ENCODE measurements at places on chromosomes 4 and X.

DNA sequence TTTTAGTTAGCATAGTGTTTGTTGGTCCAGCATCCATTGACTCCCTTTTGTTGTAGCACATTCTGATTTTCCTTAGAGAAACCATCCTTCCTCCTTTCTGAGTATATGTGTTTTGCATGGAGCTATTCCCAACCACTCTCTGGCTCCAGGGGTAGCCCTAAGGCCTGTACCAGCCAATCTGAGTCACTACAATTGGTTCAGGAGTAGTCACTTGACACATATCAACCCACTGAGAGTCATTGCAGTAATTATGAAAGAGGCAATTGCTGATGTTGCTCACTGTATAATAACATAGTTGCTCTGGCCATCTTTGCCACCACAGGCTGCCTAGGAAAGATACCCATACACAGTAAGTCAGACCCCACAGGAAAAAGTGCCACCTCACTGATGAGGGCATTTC is 71.2 kb upstream of the GRID2 start:
- no peak for DNase-seq

DNA sequence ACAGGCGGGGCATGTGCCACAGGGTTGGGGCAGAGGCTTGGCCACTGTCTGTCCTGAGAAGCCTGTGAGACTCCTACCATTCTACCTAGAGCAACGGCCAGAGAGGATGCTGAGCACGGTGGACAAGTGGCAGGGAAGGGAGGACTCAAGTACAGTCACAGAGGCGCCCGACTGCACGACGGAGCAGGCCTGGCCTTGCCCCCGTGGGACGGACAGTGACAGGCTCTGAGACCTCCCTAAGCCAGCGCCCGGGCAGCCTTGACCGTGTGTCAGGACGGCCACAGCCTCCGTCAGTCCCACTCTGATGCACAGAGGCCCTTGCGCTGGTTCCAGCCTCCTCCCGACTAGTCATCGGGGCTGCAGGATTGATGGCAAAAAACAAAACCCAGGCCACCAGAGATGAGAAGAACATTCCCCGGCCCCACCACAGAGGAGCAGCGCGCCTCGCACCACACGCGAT is 36.7 kb upstream of the MXD4 start:
- no peak for DNase-seq

DNA sequence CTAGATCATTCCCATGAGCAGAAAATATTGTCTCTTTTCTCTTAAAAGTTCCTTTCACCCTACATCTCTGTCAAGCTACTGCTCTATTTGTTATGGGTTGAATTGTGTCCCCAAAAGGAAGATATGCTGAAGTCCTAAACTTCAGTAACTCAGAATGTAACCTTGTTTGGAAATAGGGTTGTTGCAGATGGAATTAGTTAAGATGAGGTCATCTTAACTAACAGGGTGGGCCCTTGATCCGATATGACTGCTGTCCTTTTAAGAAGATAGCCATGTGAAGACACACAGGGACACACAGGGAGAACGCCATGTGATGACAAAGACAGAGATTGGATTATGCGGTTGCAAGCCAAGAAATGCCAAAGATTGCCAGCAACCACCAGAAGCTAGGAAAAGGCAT is 12.8 kb upstream of the SLC39A8 start:
- no peak for DNase-seq

DNA sequence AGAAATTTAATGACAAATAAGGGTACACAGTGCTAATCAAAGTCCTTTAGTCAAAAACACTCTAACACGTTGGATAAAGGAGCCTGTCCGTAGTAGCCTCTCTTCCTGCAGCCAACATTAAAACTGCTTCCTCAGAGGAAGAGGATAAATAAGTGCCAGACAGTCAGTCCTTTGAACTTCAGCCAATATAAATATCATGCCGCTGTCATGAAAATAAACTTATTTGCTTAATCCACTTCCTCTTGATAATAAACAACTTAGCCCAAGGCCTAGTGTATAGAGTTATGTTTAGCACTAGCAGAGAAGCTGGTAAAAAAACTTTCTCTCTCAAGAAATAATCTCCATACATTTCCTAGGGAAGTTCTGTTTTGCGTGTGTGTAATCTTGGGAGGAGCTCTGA is 196.7 kb downstream of the HS3ST1 start:
- no peak for DNase-seq

GRCh38 chr4:31193521-31193920 is 473.4 kb downstream of the PCDH7 start:
- DNase-seq = no peak

DNA sequence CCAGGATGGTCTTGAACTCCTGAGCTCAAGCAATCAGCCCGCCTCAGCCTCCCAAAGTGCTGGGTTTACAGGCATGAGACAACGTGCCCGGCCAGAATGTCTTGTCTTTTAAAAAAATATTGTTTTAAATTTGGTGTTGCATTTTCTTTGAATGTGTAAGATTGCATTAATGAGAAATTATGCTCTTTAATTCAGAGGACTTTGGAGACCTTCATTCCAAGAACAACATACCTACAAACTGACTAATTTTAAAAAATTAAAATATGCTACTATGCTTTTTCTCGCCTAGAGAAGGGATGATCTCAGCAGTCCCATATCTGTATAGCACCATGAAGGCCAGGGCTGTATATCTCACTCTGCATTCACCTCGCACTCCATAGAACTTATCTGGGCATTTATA is 204.3 kb upstream of the SLC7A11 start:
- DNase-seq = no peak

DNA sequence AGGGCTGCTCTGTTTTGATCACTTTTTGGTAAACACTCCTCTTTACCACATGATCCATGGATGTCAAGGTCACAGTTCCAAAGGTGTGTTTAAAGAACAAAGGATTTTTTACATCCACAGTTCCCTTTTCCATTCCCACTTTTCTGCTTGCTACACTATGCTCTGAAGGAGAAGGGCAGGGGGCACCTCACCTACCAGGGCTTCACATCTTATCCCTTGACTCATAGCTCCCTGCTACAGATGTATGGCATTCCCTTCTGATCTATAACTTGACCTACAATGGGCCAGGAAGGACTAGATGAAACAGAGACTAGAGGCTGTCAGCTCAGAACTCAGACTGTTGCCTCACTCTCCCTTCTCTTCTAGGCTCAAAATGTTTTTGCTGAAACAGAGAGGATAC is 233.1 kb upstream of the RPS6KA3 start:
- no peak for DNase-seq

- DNase-seq = no peak
Observed at GRCh38 chr4:152956650-152957436, 20.7 kb downstream of the FHDC1 start.

GRCh38 chr4:46870411-46870810 is 38.6 kb downstream of the COX7B2 start:
- no peak for DNase-seq

- no peak for DNase-seq
Observed at GRCh38 chr4:147991543-147992283, 259.8 kb downstream of the ARHGAP10 start.

- DNase-seq = no peak
Observed at GRCh38 chr4:74324262-74324661, 16.0 kb downstream of the EPGN start.

- DNase-seq = no peak
Observed at GRCh38 chrX:106707771-106708454, 18.6 kb upstream of the RNF128 start.

- no peak for DNase-seq
Observed at GRCh38 chrX:97397371-97397770, 513.7 kb downstream of the RPA4 start.

GRCh38 chrX:13816643-13817627 is at the start of gene GPM6B:
Gene GPM6B (minus strand): TSS chrX:13817093. CDS start chrX:13816904, 189 bp downstream.
- no peak for DNase-seq

DNA sequence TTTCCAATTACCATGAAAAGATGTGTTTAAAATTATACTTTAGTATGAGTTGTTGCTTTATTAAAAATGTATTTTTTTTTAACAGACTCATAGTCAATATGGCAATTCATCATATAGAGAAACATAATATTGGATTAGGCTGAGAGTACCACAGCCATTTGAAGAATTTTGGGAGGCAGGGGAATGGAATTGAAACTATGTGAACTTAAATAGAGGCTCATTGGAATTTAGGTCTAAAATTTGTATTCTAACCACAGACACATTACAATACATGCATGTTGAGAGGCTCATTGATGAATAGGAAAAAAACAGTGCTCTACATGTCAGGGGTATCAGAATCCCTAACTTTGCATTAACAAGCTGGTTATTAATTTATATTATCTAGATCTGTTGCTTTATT is 269.6 kb downstream of the DKK2 start:
- DNase-seq = no peak

DNA sequence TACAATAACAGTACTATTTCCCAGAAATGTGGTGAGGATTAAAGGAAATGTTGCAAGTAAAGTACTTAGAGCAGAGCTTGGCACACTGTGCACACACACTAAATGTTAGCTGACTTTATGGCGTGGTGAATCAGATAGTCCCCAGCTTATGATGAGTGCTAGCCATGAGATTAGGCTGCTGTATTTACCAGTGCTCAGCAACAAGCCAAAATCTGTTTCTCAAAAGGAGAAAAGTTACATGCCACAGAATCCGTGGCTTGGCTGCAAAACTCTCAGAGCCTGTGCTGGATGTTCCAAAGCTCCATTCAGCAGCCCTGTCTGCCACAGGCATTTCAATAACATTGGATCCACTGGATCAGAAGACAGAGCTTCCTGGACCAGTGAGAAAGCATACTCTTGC is 12.8 kb upstream of the STBD1 start:
- no peak for DNase-seq

DNA sequence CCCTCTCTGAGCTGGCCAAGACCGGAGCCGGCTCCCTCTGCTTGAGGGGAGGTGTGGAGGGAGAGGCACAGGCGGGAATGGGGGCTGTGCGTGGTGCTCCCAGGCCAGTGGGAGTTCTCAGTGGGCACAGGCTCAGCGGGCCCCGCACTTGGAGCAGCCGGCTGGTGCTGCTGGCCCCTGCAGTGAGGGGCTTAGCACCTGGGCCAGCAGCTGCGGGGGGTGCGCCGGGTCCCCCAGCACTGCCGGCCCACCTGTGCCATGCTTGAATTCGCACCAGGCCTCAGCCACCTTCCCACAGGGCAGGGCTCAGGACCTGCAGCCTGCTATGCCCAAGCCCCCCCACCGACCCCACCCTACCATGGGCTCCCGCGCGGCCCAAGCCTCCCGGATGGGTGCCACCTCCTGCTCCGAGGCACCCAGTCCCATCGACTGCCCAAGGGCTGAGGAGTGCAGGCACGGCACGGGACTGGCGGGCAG is 602.5 kb downstream of the KCTD8 start:
- DNase-seq = no peak

- DNase-seq = no peak
Observed at GRCh38 chr4:76726176-76726575, 171.8 kb downstream of the SOWAHB start.

- no peak for DNase-seq
Observed at GRCh38 chrX:42944381-42944998, 166.5 kb upstream of the PPP1R2C start.

DNA sequence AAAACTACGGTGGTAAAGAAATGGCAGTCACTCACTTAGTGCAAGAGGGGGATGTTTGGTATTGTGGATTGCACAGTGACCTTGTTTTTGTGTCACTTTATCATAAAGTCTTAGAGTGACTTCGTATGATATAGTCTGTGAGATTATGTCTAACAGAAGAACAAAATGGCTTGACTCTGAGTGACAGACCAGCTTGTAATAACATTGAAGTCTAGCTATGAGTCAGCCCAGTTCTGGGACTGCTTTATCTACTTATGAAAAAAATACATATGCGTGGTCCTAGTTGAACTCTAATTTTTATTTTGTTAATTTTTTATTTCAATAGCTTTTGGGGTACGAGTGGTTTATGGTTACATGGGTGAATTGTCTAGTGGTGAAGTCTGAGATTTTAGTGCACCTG is 20.0 kb downstream of the DCLK2 start:
- DNase-seq = no peak

GRCh38 chr4:69601065-69601464 is 38.4 kb downstream of the UGT2A2 start:
- no peak for DNase-seq

DNA sequence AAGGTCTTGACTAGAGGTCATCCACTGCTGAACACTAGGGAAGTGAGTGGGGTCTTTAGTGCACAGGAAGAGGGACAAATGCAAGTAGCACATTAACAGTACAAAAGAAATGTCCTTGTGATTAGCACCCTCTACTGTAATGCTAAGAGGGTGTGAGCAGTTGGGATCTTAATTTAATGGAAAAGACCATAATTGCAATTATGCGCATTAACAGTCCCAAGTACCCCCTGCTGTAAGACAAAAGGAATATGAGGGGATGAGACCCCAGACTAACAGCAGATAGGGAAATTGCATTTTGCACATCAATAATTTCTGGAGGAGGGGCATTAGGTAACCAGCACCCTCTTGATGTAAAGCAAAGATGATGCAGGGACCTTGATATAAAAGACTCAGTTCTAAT is 285.0 kb downstream of the CHIC1 start:
- DNase-seq = no peak

- peak; percentile 58 for DNase-seq
Observed at GRCh38 chrX:1537031-1537715, at the start of gene P2RY8. Gene P2RY8 (minus strand): TSS chrX:1537185. CDS start chrX:1466558, 70,627 bp downstream.

GRCh38 chrX:48934581-48935300 is 15.9 kb upstream of the PIM2 start:
- DNase-seq = no peak

DNA sequence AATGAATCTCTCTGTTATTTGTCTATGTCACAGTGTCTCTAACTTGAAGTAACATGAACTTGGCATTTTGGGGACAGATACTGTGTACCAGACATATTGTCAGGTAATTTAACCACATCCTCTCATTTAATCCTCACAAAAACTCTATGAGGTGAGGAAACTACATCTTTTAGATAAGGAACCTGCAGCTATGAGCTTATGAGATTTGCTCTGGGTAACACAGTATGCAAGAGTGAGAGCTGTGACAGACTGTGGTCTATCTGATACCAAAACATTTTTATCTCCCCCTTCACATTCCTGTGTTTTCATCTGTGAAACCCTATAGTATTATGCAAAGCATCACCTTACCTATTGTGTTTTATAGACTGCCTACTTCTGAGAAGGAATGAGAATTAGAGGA is 58.4 kb upstream of the HS3ST1 start:
- no peak for DNase-seq

DNA sequence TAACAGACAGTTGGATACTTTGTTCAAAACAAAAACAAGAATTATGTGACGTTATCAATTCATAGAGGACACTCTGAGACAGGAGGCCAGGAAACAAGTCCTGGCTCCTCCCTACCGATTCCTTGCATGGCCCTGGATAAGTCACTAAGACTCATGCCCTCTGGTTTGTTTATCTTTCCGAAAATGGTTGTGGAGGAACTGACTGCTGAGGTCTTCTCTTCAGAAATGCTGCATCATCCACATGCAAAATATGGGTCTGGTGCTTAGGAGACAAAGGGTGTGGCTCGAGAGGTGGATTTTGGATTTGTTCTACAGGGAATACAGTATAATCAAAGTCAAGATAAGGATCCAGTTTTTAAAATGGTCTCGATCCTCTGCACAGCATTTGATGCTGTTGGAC is 130.9 kb downstream of the RELL1 start:
- DNase-seq = no peak

GRCh38 chrX:77949840-77950239 is 19.6 kb downstream of the PGAM4 start:
- DNase-seq = no peak

GRCh38 chr4:158540125-158540907 is 18.6 kb downstream of the RXFP1 start:
- DNase-seq = no peak
